ENCODE measurements at places on chromosomes 4 and X.

GRCh38 chr4:139137763-139138162 is 39.3 kb downstream of the ELF2 start:
- no peak for DNase-seq

DNA sequence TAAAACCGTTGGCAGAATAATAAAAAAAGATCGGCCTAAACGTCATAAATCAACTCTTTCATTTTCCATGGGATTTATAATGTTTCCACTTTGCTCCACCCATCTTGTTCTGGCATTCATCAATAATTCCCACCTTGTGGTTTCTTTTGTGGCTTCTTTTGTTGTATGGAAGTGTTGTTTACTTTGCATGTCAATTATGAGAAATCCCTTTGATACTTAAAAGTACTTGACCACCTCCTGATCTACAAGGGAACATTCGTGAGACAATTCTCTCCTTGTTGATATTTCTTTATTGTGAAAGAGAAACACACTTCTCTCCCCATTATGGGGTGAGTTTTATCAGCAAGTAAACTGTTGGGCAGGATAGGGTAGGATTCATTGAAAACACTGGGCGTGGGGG is 2.8 kb downstream of the AMELX start:
- DNase-seq = no peak

GRCh38 chrX:57737881-57738280 is 57.8 kb upstream of the NLRP2B start:
- DNase-seq = no peak

GRCh38 chrX:108557580-108557979 is 117.9 kb downstream of the COL4A5 start:
- no peak for DNase-seq

DNA sequence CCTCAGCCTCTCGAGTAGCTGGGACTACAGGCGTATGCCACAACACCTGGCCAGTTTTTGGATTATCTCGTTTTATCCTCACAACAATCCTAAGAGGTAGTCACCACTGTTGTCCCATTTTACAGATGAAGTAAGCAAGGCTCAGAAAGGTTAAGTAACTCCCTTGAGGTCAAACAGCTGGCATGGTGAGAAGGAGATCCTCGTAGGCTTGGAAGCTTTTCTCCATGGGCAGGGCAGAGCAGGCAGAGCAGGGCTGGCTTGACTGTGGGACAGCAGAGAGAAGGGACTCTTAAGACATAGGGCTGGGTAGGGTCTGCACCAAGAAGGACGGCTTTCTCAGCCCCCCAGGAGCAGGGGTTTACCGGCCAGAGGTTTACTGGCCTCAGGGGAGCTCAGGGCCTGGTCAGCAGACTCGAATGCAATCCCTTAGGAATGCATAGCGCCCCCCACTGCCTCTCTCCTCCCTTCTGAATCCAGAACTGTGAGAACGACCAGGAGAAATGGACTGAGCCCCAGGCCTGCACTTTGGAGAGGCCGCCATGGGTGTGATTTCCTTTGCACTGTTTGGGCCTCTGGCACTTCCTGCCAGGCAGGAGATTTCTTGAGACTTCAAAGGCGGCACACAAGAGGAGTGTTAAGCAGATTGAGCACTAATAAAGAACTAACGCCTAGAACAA is 14.0 kb upstream of the CDKN2AIP start:
- no peak for DNase-seq

DNA sequence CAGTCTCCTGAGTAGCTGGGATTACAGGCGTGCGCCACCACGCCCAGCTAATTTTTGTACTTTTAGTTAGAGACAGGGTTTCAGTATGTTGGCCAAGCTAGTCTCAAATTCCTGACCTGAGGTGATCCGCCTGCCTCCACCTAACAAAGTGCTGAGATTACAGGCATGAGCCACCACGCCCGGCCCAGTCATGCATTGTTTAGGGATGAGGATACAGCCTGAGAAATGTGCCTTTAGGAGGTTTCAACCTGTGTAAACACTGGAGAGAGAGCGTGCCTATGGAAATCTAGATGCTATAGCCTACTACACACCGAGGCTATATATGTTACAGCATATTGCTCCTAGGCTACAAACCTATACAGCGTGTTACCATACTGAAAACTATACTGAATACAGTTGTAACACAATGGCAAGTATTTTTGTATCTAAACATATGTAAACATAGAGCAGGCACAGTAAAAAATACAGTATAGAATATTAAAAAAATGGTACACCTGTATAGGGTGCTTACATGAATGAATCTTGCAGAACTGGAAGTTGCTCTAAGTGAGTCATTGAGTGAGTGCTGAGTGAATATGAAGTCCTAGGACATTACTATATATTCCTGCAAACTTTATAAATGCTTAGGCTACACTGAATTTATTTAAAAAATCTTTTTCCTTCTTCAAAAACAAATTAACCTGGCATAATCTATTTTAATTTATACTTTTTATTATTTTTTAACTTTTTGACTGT is 588.2 kb upstream of the ADGRL3 start:
- DNase-seq = no peak

DNA sequence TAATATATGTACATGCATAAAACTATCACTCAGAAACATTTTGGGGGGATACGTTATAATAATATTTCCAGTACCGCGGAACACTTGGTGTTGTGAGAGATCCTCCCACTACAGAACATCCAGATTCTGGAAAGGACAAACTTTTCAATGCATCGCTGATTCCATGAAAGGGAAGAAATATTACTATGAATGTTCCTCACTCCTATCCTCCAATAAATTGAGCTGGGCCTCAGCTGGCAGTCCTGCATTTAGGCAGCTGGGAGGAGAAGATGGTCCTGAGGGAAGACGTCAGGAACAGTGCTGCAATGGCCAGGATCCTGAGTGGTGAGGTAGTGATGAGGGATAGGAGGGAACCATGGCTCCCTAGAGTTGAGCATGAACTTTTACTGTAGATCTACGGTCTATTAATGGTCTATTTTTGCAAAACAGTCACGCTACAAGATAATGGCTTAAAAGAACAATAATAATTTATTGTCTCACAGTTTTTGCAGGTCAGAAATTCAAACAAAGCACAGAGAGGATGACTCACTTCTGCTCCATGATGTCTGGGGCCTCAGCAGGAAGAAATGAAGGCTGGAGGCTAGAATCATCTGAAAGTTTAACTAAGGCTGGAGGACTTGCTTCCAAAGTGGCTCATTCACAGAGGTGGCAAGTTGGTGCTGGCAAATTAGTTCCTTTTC is 538.1 kb downstream of the STIM2 start:
- no peak for DNase-seq

DNA sequence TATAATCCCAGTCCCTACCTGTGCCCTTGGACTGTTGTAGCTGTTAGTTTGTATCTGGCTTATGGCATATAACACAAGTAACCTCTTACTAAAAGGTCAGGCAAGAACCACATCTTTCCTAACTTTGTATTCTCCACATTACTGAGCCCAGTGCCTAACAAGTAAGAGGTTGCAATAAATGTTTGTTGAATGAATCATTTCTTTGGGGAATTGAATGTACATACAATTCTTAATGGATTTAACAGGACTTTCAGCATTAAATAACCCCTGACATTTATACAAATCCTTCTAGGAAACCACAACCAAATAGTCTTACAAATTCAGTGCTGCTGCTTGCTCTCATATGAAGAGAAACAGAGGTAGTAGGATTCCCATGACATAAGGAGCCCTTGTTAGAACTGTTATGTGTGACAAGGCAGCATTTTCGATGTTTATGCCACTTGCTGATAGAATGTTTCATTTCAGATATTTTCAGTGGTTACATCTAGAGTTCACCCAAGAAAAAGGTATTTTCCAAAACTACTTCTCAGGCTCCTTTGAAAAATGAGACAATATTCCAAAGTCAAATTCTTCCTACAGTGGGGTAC is 62.0 kb downstream of the MBNL3 start:
- no peak for DNase-seq

GRCh38 chr4:52037689-52038102 is 403 bp downstream of the SGCB start:
- peak; percentile 48 for DNase-seq

DNA sequence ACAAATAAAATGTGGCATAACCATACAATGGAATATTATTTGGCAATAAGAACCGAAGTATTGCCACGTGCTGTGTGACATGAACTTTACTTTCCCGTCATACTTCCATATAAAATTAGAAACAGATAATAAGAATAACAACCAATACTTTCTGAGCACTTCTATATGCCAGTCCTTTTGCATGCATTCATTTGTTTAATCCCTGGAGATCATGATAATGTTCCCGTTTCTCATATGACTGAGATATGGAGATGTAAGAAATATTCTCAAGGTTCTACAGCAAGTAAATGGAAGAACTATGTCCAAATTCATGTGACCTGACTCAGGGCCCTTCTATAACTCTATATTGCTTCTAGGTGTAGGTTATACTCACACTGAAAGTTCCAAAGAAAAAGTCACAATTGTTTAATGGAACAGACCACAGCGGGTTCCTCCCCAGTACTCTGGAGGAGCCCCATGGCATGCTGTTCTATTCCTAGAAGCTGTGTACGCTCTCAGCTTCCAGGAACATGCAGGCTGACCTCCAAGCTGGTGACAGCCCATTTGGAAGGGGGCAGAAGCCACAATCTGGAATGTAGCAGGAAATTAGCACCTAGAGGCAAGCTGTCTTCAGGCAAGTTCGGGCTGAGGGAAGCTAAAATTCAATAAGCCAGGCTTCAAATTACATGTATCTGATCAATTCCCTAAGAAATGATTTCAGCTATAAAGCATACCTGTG is 31.5 kb downstream of the QDPR start:
- no peak for DNase-seq

DNA sequence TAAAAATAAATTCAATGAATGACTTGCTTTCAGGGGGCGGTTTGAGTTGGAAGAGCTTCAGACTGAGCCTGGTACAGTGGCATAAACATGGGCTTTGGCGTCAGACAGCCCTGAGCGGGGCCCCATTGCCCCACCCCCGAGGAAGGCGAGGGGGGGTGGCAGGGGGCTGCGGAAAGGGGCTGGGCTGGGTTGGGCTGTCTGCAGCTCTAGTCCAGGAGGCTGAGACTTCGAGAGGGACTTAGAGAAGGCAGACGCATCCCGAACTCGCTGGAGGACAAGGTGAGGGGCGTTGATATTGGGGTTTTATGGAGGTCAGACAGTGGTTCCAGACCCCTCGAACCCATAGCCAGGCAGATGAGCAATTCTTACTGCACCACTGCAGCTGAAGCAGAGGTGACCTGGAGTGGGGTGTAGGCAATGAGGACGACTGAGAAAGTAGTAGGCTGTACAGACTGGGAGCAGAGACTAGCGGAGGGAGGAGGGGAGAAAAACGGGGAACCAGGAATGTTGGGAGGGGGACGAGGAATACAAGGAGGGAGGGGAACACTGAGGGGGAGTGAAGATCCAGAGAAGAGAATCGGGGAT is at the start of gene MAGED2:
Gene MAGED2, plus strand, starts transcription at position 222 of the 585 bp plus-strand sequence. CDS start 1,587 bp downstream, outside the sequence.
- peak; percentile 34 for DNase-seq

GRCh38 chr4:56540826-56541225 is 35.2 kb downstream of the ARL9 start:
- no peak for DNase-seq

GRCh38 chr4:12658146-12658545 is 826.0 kb downstream of the RAB28 start:
- DNase-seq = no peak

DNA sequence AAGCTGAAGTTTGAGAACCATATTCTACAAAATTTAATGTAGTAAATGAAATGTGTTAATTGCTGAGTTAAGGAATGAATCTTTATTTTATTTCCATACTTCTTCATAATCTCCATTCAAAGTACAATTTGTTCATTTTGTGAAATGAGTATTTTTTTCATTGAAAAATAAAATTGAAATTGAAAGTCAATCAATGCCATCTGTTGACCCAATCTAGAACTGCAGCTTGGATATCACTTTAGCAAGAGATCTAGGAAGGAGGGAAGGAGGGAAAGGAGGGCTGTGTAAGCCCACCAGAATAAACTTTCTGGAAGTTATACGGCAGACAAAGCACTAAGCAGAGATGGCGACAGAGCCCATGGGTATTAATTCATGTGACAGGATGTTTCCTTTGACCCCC is 128.4 kb downstream of the ZMAT1 start:
- DNase-seq = no peak

DNA sequence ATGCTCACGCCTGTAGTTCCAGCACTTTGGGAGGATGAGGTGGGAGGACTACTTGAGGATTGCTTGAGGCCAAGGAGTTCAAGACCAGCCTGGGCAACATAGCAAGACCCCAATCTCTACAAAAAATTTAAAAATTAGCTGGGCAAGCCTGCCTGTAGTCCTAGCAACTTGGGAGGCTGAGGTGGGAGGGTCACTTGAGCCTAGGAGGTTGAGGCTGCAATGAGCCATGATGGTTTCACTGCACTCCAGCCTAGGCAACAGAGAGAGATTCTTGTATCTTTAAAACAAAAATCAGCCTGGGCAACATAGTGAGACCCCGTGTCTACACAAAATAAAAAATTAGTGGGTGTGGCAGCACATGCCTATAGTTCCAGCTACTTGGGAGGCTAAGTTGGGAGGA is 1.9 kb downstream of the ZNF41 start:
- no peak for DNase-seq

DNA sequence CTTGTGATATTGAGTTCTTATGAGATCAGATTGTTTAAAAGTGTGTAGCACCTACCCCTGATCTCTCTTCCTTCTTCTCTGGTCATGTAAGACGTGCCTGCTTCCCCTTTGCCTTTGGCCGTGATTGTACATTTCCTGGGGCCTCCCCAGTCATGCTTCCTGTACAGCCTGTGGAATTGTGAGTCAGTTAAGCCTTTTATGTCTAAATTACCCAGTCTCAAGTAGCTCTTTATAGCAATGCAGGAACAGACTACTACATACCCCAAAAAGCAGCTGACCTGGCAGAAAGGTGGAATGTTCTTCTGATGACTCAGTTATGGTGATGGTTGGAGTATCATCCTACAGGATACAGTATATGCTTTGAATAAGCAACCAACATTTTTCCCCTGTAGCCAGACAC is 11.4 kb upstream of the MCUB start:
- DNase-seq = no peak

DNA sequence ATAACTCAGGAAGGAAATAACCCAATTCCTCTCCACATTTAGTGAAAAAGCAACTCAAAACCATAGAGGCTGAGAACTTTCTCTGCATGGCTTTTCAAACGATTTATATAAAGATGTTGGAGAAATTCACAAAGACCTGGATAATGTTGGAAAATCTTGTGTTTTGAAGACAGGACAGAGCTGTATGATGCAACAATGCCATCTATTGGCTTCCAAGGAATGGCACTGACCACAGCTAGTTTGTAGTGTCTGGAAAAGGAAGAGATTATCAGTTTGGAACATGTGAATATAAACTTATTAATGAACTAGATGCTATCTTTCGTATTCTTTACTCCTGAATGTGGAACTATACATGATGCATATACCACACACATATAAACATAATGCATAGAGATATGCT is 503.6 kb downstream of the IL1RAPL1 start:
- peak; percentile 52 for DNase-seq

DNA sequence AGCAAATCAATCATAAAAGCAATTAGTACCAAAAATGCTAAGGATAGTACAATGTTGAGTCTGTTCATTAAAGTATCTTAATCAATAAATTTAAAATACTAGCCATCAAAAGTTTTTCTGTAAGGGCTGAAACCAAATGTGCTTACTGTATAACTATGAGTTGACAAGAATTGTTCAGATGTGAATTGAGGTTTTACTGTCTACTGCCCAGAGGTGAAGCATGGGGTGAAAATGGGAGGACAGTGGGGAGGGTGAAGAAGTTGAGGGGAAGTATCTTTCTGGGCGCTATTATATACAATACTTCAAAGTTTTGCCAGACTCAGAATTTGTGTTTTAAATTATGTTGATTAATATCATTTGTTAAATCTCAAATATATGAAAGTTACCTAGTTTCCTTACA is 4.1 kb upstream of the PPBP start:
- DNase-seq = no peak

- no peak for DNase-seq
Measured at GRCh38 chrX:107599450-107599861, 28.9 kb upstream of the PRPS1 start.
